Activated T-helper 2 cell treated with anti-CD3 and anti-CD28 coated beads, Interferon-gamma antibody, Interleukin-2, Interleukin-4, amounts not matched to agents 10 μg/mL and 5 μg/mL and 100 μg/mL, durations not matched to agents 14 hours and 24 hours and 36 hours (primary cell): ENCODE measurements at places on chromosomes 6 and 20.

DNA sequence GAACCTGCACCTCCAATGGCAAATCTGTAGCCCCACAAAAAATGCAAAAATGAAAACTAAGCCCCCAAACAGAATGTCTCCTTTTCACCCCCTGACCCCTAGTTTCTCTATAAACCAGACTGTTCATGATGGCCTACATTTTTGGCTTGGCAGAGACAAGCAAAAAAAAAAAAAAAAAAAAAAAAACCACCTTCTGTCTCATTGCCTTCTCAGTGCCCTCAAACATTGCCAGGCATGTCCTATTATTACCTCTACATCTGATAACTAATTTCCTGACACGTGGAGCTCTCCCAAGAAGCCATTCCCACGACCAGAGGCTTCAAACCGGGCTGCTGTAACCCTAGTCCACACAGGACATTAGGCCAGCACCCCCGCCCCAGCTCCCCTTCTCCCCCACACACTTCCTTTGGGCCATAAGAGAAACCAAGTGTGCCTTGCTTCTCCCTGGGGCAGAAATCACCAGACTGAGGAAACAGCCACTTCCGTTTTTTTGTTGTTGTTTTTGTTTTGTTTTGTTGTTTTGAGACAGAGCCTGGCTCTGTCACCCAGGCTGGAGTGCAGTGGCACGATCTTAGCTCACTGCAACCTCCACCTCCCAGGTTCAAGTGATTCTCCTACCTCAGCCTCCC is 65.4 kb downstream of the GPR6 start:
- H3K36me3 ChIP-seq, result no peaks in the 10 kb centered on the region
- H3K27me3 ChIP-seq, result peaks cover 6% of the 10 kb centered on the region
- no peak overlapping the region for H3K27ac ChIP-seq
- no peak for DNase-seq
- peaks cover 17% of the 10 kb centered on the region for H3K4me1 ChIP-seq
- H3K4me3 ChIP-seq, result no peak overlapping the region

- DNase-seq, result no peak
- no peaks in the 10 kb centered on the region for H3K27me3 ChIP-seq
- H3K4me1 ChIP-seq, result peaks cover 11% of the 10 kb centered on the region
- H3K36me3 ChIP-seq, result peaks cover 19% of the 10 kb centered on the region
- no peak overlapping the region for H3K27ac ChIP-seq
- no peak overlapping the region for H3K4me3 ChIP-seq
These were observed 46.1 kb downstream of the POU3F2 start for GRCh38 chr6:98880486-98880885.

- no peaks in the 10 kb centered on the region for H3K36me3 ChIP-seq
- no peak overlapping the region for H3K27ac ChIP-seq
- no peak overlapping the region for H3K4me3 ChIP-seq
- peaks cover 9% of the 10 kb centered on the region for H3K27me3 ChIP-seq
- no peak for DNase-seq
- no peaks in the 10 kb centered on the region for H3K4me1 ChIP-seq
These were observed 33.2 kb upstream of the TASP1 start for GRCh38 chr20:13671916-13672378.

GRCh38 chr20:48284315-48284714 is 499.0 kb upstream of the SULF2 start:
- H3K27ac ChIP-seq, result no peak overlapping the region
- no peaks in the 10 kb centered on the region for H3K4me1 ChIP-seq
- no peak overlapping the region for H3K4me3 ChIP-seq
- H3K27me3 ChIP-seq, result no peaks in the 10 kb centered on the region

DNA sequence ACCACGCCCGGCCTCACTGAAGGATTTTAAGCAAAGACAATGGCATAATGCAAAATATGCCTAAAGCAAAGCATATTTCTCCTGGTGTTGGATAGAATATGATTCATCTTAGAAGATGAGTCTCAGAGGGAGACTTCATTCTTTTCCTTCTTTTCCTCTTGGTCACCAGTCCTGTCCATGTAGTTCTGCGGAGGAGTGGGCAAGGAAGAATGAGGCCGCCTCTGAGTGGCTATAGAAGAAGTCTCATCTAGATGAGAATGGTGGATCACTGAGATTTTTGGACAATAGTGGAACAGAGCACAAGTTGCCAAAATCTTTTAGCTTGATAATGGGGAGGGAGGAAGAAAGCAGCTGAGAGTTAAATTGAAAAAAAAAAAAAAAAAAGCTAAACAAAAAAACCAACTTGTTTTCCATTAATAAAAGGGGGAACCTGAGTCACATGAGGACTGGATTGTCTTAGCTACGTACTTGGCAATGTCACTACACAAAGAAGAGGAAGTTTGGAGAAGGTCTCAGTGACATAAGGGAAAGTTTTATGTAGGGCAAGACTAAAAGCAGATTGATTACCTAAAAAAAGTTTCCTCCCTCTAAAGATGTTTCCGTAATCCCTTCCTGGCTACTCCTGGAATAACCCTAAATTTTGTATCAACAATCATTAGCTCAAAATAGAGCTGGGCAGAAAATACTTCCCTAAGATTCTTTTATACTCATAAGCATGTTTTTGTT is 6.0 kb downstream of the CD83 start:
- peak overlapping the region; percentile 53 for H3K4me3 ChIP-seq
- no peaks in the 10 kb centered on the region for H3K27me3 ChIP-seq
- peaks cover 83% of the 10 kb centered on the region for H3K36me3 ChIP-seq
- DNase-seq, result no peak
- peaks cover 73% of the 10 kb centered on the region for H3K4me1 ChIP-seq
- H3K27ac ChIP-seq, result peak overlapping the region; percentile 6

DNA sequence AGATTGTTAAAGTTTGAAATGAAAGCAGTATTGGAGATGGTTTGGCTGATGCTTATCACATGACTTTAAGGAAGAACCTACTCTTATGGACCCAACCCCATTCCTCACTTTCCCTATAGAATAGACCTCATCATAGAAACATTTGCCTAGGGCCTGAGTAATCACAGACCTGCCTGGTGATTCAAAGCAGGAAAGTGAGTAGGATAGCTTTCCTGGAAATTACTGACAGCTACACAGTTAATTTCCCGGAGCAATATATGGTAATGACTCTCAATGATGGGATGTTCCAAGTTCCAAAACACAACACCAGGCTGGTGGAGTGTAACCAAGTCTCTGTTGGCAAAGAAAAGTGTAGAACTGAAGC is 233.8 kb downstream of the SIM1 start:
- no peak overlapping the region for H3K4me3 ChIP-seq
- DNase-seq, result no peak
- no peaks in the 10 kb centered on the region for H3K36me3 ChIP-seq
- peak overlapping the region; percentile 82 for H3K27ac ChIP-seq
- H3K27me3 ChIP-seq, result peaks cover 10% of the 10 kb centered on the region

GRCh38 chr20:57748601-57749130 is 38.9 kb upstream of the PMEPA1 start:
- H3K4me1 ChIP-seq, result peaks cover 7% of the 10 kb centered on the region
- H3K27ac ChIP-seq, result no peak overlapping the region
- H3K36me3 ChIP-seq, result no peaks in the 10 kb centered on the region
- peak; percentile 12 for DNase-seq
- peak overlapping the region; percentile 19 for H3K4me3 ChIP-seq
- peaks cover 32% of the 10 kb centered on the region for H3K27me3 ChIP-seq

DNA sequence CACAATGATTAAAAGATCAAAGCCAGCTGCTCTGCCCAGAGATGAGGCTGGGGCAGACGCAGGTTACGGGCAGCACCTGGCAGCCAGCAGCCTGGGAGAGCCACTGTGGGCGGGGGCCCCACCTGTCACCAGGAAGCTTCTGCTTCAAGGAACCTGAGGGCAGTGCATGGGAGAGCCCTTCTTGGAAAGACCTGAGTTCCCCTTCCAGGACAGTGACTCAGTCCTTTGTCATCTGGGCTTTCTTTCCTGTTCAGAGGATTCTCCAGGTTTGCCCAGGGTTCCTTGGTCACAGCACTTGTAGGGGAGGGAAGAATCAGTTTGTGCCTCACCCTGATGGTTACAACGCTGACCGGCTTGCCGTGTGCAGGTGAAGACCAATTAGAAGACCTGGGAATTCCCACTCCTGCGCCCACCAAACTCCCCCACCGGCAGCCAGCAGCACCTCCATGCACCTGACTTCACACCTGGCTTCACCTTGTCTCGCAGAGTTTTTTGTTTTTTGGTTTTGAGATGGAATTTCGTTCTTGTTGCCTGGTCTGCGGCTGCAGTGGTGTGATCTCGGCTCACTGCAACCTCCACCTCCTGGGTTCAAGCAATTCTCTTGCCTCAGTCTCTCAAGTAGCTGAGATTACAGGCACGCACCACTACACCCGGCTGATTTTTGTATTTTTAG is 2.0 kb downstream of the ZBP1 start:
- H3K27me3 ChIP-seq, result peaks cover 13% of the 10 kb centered on the region
- peak overlapping the region; percentile 91 for H3K27ac ChIP-seq
- peaks cover 47% of the 10 kb centered on the region for H3K4me1 ChIP-seq
- peak overlapping the region; percentile 65 for H3K4me3 ChIP-seq

- no peak overlapping the region for H3K27ac ChIP-seq
- peaks cover 3% of the 10 kb centered on the region for H3K4me1 ChIP-seq
- peaks cover 3% of the 10 kb centered on the region for H3K36me3 ChIP-seq
These were observed 83.1 kb downstream of the KCNQ5 start for GRCh38 chr6:72704979-72705378.

DNA sequence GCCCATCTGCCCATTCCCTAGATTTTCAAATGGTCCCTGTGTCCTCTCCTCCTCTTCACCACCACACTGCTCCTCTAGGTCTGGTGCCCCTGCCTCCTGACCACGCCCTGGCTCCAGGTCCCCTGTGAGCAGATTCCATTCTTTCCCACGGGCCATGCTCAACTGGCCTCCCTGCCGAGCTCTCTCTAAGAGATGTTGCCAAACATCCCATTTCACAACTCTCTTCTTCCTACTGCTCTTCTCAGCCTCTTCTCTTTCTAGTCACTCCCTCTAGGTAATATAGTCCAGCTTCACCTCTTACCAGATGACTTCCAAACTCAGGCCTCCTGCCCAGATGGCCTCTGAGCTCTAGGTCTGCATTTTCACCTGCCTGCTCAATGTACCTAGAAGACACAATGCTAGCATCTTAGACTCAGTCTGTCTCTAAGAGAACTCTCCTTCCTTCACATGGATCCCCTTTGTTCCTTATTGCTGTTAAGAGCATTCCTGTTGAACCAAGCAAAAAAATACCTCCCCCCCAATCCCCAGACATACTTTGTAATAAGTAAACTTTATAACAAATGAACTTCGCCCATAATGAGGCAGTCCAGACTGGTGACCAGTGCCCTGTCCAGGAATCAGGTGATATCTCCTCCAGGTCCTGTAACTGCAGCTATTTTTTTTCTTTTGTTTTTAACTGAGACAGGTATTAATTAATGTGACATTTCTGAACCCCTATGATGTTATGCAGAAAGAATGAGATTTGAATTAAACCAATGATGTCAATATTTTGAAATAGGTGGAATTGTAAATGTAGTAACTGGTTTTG is 79.0 kb downstream of the LYRM4 start:
- H3K4me1 ChIP-seq, result peaks cover 17% of the 10 kb centered on the region
- no peak overlapping the region for H3K4me3 ChIP-seq
- H3K36me3 ChIP-seq, result peaks cover 3% of the 10 kb centered on the region
- H3K27me3 ChIP-seq, result no peaks in the 10 kb centered on the region

DNA sequence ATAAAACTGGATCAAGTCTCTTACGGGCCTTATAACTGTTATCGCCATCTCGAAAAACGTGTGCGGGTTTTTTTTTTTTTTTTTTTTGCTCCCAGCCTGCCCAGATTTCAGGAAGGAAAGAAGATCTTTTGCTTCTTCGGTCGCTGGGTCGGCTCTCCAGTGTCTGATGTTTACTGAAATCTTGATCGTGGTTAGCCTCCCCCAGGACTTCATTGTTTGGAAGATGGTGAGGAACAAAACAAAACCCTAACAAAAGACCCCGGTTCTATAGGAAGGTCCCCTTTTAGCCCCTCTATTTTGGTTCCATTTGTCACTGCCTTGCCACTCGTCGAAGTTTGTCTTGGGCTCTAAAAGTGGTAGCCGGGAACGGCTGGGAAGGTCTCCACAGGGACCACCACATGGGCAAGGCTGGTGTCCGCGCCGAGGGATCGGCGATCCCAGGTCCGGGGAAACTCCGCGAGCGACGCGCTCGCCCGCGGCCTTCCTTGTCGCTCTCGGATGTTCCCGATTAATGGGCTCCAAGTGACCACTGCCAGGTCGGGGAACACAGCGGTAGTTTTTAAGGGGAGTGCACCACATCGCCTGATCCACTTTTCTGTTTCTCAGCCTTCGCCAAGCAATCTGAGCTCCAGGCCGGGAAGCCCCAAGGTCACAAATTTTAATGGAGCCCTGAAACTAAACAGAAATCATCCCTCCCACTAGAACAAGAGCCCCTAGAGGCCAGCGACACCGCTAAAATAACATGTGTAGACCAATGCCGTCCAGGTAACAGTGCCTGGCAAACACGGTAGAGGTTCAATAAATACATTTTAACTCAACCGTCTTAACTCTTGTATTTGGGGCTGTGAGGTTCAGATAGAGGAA is 27.0 kb downstream of the TRIM27 start:
- peak; percentile 46 for DNase-seq
- H3K36me3 ChIP-seq, result peaks cover 19% of the 10 kb centered on the region
- peaks cover 8% of the 10 kb centered on the region for H3K4me1 ChIP-seq
- peaks cover 3% of the 10 kb centered on the region for H3K27me3 ChIP-seq
- H3K27ac ChIP-seq, result peak overlapping the region; percentile 100

GRCh38 chr6:52496631-52497030 is 76.5 kb downstream of the EFHC1 start:
- no peak overlapping the region for H3K27ac ChIP-seq
- no peak for DNase-seq
- no peaks in the 10 kb centered on the region for H3K36me3 ChIP-seq
- H3K4me1 ChIP-seq, result peaks cover 7% of the 10 kb centered on the region
- no peaks in the 10 kb centered on the region for H3K27me3 ChIP-seq
- H3K4me3 ChIP-seq, result no peak overlapping the region

DNA sequence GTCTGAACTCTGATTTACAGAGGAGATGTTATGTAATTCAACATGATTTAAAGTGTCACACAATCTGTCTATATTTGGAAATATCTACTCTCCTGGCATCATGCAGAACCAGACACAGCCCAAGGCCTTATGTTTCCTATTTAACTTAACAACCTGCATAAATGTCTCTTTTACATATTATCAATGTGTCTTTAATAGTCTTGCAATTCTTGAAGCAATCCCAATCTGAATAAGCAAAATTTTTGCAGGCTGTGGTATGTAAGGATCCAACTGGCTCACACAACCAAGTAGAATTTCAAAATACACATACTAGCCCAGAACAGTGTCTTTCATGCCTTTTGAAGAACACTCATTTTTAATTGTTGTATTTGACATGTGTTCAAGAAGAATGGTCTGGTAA is 443.2 kb downstream of the MAFB start:
- H3K36me3 ChIP-seq, result no peaks in the 10 kb centered on the region
- H3K27me3 ChIP-seq, result no peaks in the 10 kb centered on the region
- DNase-seq, result no peak
- no peaks in the 10 kb centered on the region for H3K4me1 ChIP-seq
- no peak overlapping the region for H3K4me3 ChIP-seq
- H3K27ac ChIP-seq, result no peak overlapping the region
